ENCODE measurements at places on chromosomes 11 and 22. TPM values are rescaled to one million over a fixed set of nuclear protein-coding genes. Genes with fewer than 3 reads are reported as not detected.

OR5AK2 gene
- not detected for total RNA-seq

ANO5 gene
- not detected for total RNA-seq

ANGPTL5 gene
- total RNA-seq, result not detected

CTTN gene
- total RNA-seq, result not detected

SERHL2 gene
- total RNA-seq, result 2.3 TPM

OR4A16 gene
- total RNA-seq, result not detected

DNA sequence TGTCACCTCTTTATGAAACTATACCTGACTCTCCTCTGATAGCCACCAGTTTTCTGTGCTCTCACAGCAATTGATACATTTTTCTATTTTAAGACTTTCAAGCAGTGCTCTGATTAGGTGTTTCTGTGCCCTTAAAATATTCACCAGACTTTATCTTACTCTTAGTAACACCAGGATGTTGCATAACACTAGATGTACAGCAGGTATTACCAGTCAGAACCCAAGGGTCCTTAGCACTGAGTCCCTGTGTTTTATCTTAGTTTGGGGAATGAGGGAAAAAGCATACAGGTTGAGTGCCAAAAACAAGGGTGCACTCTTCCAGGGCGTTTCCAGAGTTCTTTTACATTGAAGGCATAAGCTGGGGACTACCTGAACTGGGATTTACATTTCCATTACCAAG, 51.4 kb downstream of the COPB1 start:
- H3K27ac ChIP-seq, result no peak overlapping the region
- no peak overlapping the region for H3K4me3 ChIP-seq
- H3K36me3 ChIP-seq, result peaks cover 21% of the 10 kb centered on the region
- DNase-seq, result no peak
- peaks cover 38% of the 10 kb centered on the region for H3K4me1 ChIP-seq

- H3K4me1 ChIP-seq, result peaks cover 3% of the 10 kb centered on the region
- peak; percentile 44 for DNase-seq
- H3K36me3 ChIP-seq, result no peaks in the 10 kb centered on the region
- no peak overlapping the region for H3K4me3 ChIP-seq
- H3K27me3 ChIP-seq, result peaks cover 30% of the 10 kb centered on the region
- no peak overlapping the region for H3K27ac ChIP-seq
Measured at GRCh38 chr11:93652161-93652597, 9.3 kb upstream of the CEP295 start.

GRCh38 chr11:80503990-80504389, 1063.2 kb upstream of the TENM4 start:
- H3K4me1 ChIP-seq, result no peaks in the 10 kb centered on the region
- H3K4me3 ChIP-seq, result no peak overlapping the region
- H3K27me3 ChIP-seq, result no peaks in the 10 kb centered on the region
- no peak for DNase-seq
- H3K27ac ChIP-seq, result no peak overlapping the region

DNA sequence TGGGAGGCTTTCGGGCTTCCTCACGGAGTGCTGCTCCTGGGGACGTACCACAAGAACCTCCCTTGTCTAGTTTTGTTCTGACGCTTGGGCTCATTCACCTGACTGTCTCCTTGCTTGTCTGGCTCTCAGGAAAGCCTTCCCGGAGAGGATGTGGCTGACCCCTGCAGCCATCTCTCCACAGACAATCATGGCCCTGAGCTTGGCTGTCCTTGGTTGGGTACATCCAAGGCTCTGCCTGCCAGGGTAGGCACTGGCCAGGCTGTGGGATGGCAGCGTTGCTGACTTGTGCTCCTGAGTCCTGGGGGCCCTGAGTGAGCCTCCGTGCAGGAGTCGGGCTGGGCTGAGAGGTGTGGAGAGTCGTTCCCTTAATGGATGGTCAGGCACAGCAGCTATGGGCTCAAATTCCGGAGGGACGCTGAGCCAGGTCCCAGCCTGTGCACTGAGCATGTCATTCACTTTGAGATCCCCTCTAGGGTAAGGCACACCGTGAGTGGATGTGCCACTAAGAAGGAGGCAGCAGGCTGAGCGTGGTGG, 32.8 kb downstream of the BCR start:
- DNase-seq, result no peak
- peaks cover 7% of the 10 kb centered on the region for H3K36me3 ChIP-seq
- no peak overlapping the region for H3K4me3 ChIP-seq
- H3K27ac ChIP-seq, result no peak overlapping the region

DNA sequence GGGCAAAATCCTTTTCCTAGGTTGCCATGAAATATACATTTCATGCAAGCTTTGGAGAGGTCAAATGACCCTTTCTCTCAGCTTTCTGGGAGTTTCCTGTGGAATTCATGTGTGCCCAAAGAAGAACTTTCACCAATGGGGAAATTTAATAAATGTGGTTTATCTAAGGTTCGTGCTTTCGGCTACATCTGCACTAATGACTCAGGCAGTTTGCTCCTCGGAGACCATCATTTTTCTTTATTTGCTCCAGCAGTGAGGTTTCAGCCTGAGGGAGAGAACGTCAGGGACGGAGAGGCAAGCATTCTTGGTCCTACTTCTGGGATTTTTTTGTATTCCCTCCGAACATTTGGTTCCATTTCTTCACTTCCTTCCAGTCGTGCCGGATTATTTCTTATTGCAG, 85.2 kb downstream of the FLI1 start:
- no peak overlapping the region for H3K4me3 ChIP-seq
- H3K27ac ChIP-seq, result no peak overlapping the region
- H3K36me3 ChIP-seq, result peaks cover 84% of the 10 kb centered on the region
- no peak for DNase-seq

DNA sequence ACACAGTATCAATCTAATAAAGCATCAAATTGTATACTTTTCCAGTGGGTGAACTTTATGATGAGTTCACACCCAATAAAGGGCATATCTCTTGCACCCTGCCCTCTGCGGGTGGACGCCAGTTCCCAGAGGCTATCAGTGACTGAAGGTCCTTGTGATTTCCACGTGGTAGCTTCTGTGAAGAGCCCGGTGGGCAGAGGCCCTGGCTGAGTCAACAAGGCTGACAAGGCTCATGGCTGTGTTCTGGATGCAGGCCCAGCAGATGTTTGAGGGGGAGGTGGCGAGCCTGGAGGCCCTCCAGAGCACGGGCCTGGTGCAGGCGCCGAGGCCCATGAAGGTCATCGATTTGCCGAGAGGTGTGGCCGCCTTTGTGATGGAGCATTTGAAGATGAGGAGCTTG, 71.4 kb downstream of the PIWIL3 start:
- H3K4me3 ChIP-seq, result no peak overlapping the region
- H3K27me3 ChIP-seq, result peaks cover 2% of the 10 kb centered on the region
- no peaks in the 10 kb centered on the region for H3K4me1 ChIP-seq
- H3K36me3 ChIP-seq, result no peaks in the 10 kb centered on the region
- H3K27ac ChIP-seq, result no peak overlapping the region

DNA sequence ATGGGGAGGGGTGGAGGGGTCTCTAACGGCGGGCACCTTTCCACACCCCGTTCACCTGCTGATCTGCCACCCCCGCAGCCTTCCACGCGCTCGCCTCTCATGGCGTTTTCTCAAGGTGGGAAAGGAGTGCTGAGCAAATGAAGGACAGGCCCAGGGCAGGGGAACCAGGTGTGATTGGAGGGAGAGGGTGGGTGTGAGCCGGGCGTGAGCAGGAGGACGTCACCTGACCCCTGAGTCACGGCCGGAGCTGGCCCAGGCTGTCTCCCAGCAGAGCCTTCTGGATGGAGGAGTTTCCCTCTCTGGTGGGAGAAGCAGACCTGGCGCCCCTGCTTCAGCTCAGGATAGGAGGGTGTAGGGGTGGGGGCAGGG, 14.0 kb upstream of the ARHGAP8 start:
- DNase-seq, result no peak
- no peak overlapping the region for H3K4me3 ChIP-seq
- H3K36me3 ChIP-seq, result no peaks in the 10 kb centered on the region
- H3K27me3 ChIP-seq, result no peaks in the 10 kb centered on the region
- H3K27ac ChIP-seq, result no peak overlapping the region

GRCh38 chr22:43923191-43923590, 414 bp upstream of the PNPLA3 start:
- peak; percentile 28 for DNase-seq

- no peaks in the 10 kb centered on the region for H3K36me3 ChIP-seq
- peak overlapping the region; percentile 74 for H3K27ac ChIP-seq
- no peaks in the 10 kb centered on the region for H3K27me3 ChIP-seq
- peaks cover 40% of the 10 kb centered on the region for H3K4me1 ChIP-seq
Measured at GRCh38 chr22:17980638-17981051, 43.7 kb downstream of the MICAL3 start.

DNA sequence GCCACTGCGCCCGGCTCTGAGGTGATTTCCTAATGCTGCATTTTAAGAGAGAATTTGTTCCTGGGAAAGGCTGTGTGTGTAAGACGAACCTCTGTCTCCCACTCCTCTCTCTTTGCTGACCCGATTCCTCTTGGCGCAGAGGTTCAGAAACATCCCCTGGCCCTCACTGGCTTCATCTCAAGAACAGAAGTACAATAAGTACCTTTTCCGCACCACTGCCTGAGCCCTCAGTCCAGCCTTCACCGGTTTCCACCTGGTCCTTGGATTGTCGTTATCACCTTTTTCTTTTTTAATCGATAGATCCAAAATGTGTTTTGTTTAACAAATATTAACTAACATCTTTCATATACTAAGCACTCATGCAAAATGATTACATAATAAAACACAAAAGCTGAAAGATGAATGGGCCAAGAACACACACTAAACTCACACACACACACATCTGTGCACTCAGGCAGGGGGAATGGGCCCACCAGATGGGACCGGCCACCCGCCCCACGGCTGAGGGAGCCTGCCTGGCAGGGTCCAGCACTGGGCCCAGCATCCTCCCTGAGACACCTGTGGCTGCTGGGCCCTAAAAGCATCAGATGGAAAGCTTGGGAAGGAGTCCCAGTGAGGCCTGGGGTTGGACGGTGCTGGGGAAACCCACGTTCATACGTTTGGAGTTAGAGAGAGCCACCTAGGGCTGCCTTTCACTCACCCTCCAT, 50.4 kb upstream of the A4GALT start:
- H3K4me3 ChIP-seq, result no peak overlapping the region
- H3K4me1 ChIP-seq, result no peaks in the 10 kb centered on the region
- no peak for DNase-seq
- no peaks in the 10 kb centered on the region for H3K27me3 ChIP-seq

GRCh38 chr11:12817681-12818332, 143.6 kb downstream of the TEAD1 start:
- peaks cover 14% of the 10 kb centered on the region for H3K4me1 ChIP-seq
- no peak overlapping the region for H3K4me3 ChIP-seq
- no peak for DNase-seq
- H3K36me3 ChIP-seq, result no peaks in the 10 kb centered on the region

- H3K27ac ChIP-seq, result peak within 1 kb of the TSS; percentile 98
- H3K27me3 ChIP-seq, result no peaks in the 10 kb centered on the region
- H3K4me1 ChIP-seq, result peaks cover 74% of the 10 kb centered on the region
Measured at GRCh38 chr22:30245985-30246813, at the start of gene LIF. Gene LIF (minus strand): TSS chr22:30246759. CDS start chr22:30246695, 64 bp downstream.

DNA sequence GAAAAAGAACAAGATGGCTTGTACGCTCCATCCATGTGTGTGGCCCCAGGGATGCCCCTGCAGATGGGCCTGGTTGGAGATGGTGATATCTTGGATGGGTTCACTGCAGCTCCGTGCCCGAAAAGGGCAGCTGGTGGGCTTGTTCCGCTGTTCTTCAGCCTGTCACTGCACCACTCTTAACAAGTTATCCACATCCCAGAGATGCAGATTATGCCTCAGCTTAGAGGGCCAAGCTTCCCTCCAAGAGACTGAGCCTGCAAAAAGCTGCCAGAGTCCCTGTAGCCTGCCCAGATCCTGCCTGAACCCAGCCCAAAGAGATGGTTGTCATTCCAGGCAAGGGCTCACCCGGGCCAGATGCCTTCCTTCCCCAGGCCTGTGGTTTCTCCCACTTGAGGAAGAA, 308.0 kb downstream of the OPCML start:
- DNase-seq, result no peak
- no peaks in the 10 kb centered on the region for H3K36me3 ChIP-seq
- H3K4me1 ChIP-seq, result no peaks in the 10 kb centered on the region
- H3K27me3 ChIP-seq, result no peaks in the 10 kb centered on the region
- H3K27ac ChIP-seq, result no peak overlapping the region

- no peaks in the 10 kb centered on the region for H3K27me3 ChIP-seq
- DNase-seq, result no peak
- peaks cover 20% of the 10 kb centered on the region for H3K36me3 ChIP-seq
- H3K27ac ChIP-seq, result no peak overlapping the region
Measured at GRCh38 chr11:107538239-107538638, 27.3 kb downstream of the ALKBH8 start.

DNA sequence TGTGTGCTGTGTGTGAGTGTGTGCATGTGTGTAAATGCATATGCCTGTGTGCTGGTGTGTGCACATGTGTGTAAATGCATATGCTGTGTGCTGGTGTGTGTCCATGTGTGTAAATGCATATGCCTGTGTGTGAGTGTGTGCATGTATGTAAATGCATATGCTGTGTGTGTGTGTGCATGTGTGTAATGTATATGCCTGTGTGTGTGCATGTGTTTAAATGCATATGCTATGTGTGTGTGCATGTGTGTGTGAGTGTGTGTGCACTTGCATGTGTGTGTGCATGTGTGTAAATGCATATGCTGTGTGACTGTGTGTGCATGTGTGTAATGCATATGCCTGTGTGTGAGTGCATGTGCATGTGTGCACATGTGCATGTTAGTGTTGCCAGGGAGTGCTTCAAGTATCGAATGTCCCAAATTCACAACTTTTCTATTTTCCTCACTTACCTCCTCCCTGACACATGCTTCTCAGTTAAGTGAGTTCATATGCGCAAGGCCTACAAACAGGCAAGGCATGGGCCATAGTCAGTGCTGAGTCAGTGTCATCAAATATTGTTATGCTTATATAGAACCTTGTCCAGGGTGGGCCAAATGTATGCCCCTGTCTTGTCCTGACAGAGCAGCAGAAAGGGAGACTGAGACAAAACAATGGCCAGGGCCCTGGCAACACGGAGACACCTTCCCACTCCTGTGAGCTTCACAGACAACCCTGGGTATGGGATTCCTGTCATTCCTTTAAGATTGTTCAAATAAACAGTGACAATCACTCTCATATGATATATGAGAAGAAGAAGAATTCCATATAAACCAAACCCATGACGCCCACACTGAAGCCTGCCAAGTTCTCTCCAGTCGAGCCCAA, 38.6 kb downstream of the GGTLC2 start:
- H3K4me1 ChIP-seq, result peaks cover 8% of the 10 kb centered on the region
- H3K27ac ChIP-seq, result no peak overlapping the region
- no peak for DNase-seq
- peaks cover 3% of the 10 kb centered on the region for H3K27me3 ChIP-seq
- no peak overlapping the region for H3K4me3 ChIP-seq

GRCh38 chr11:2095198-2095520, 44.0 kb downstream of the IGF2 start:
- H3K27me3 ChIP-seq, result peaks cover 6% of the 10 kb centered on the region
- no peak overlapping the region for H3K27ac ChIP-seq

DNA sequence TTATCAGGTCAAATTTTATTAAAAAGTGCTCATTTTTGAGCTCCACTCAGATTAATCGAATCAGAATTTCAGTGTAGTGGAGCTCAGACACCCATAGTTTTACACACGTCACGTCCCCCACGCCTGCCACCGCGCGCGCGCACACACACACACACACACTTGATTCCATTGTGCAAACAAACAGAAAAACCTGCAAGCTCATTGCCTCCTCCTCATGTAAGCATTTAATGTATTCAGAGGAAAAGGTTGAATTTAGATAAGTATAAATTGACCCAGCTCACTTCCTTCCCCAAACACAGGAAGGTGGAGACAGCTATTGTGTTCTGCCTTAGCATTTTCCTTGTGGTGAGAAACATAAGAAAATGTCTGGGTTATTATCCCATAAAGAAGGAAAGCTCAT, 336.7 kb downstream of the LUZP2 start:
- DNase-seq, result no peak

- peaks cover 81% of the 10 kb centered on the region for H3K4me1 ChIP-seq
- H3K36me3 ChIP-seq, result peaks cover 83% of the 10 kb centered on the region
- H3K27me3 ChIP-seq, result no peaks in the 10 kb centered on the region
Measured at GRCh38 chr22:39524753-39525657, 4.6 kb downstream of the ATF4 start.
